ENCODE measurements at places on chromosomes 6 and 20.

DNA sequence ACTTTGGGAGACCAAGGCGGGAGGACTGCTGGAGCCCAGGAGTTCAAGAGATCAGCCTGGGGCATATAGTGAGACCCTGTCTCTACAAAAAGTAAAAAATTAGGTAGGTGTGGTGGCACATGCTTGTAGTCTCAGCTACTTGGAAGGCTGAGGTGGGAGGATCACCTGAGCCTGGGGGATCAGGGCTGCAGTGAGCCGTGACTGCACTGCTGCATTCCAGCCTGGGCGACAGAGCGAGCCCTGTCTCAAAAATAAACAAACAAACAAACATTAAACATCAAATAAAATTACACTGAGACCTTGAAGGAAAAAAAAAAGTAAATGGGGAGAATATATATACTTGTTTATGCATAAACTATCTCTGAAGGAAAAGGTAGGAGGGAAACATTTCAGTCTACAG, 387.8 kb downstream of the ZFAND3 start:
- DNase-seq, result no peak

- no peak for DNase-seq
These were observed 20.0 kb upstream of the TRAF3IP2 start for GRCh38 chr6:111625461-111626391.

- no peak for DNase-seq
These were observed 119.0 kb upstream of the DST start for GRCh38 chr6:56761651-56762050.

- no peak for DNase-seq
These were observed 107.7 kb downstream of the ZDHHC14 start for GRCh38 chr6:157488716-157489118.
